ENCODE measurements at places on chromosomes 2 and 18.

DNA sequence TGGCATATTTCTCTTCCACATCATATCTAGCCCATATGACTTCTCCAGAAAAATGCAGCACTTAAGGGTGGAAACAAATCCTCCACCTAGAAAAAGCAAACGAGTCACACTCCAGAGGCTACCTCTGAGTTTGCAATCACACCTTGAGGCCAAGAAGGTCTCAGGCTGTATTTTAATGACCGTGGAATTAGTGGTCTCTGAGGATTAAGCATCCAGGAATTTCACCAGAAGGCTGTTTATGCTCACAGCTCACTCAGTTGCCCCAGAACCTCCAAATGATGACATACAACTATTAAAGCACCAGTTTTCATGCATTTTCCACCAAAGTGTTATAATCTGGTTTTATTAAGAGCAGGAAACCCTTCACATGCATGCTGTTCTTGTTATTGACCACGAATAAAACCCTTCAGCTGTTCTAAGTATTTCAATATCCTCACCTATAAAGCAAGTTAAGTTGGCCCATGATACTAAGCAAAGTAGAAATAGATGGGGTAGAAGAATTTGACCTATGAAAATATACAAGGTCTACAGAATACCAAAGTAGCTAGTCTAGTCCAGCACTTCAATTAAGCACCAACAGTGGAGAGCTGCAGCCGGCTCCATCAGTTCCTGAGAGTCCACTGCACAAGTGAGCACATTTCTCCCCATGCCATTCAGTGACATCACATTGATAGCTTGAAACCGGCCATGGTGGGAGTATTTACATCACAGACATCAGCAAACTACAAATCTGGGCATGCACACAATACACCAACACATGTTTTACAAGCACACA lies 39.5 kb upstream of the SLC14A1 start:
- DNase-seq: no peak

- DNase-seq: no peak
Measured at GRCh38 chr2:232013701-232014353, 52.3 kb downstream of the DIS3L2 start.

- no peak for DNase-seq
Measured at GRCh38 chr2:18684206-18685038, 95.1 kb upstream of the NT5C1B start.

- DNase-seq: no peak
Measured at GRCh38 chr2:45132551-45132950, 123.3 kb upstream of the SIX2 start.

DNA sequence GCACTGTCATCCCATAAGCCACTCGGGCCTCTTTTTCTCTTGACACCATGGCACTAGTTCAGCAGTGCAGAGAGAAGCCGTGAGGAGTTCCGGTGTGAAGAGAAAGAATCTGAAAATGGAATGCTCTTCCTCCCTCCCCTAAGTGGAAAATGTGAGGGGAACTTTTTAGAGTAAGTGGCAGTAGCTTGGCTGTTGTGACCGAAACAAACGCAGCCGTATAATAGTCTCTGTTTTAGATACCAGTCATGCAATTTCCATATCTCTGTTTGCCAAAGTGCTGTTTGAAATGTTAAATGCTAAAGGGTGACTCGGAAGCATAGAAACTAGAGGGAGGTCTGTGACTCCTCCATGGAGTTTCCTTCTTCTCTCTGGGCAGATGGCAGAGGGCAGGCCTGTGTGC lies 122.9 kb downstream of the MTCL1 start:
- DNase-seq: no peak

DNA sequence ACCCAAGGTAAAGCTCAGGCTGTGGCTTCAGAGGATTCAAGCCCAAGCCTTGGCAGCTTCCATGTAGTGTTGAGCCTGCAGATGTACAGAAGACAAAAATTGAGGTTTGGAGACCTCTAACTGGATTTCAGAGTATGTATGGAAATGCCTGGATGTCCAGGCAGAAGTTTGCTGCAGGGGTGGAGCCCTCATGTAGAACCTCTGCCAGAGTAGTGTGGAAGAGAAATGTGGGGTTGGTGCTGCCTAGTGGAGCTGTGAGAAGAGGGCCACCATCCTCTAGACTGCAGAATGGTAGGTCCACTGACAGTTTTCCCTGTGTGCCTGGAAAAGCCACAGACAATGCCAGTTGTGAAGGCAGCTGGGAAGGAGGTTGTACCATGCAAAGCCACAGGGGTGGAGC lies 239.9 kb downstream of the SPAG16 start:
- DNase-seq: no peak

DNA sequence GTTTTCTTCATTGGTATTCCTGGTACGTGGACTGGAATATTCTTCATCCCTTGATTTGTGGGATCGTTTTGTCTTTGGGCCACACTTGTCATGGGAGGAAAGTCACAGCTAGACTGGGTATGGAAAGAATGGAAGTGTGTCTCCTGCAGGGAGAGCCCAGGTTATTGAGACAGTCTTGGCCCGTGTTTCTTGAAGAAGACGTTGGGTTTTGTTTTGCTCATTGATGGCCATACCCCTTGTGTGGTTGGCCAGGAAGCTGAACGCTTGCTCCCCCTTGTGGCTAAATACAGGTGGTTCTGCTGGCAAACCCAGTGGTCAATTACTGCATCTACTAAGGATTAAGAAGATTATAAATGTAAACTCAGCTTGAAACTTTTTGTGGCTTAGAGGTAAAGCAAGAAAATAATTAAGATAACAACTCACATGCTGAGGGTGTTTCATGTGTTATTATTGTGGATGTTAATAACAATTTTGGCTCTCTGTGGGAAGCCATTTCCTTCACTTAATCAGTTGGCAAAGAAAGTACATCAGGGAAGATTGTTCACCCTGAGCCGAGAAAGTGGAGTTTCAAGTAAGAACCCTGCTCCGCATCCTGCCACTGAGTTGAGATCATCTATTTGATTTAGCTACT lies 91.8 kb downstream of the NEDD4L start:
- DNase-seq: peak; percentile 16
